Jurkat, Clone E6-1 (cell line): ENCODE measurements at places on chromosomes 4 and X.

DNA sequence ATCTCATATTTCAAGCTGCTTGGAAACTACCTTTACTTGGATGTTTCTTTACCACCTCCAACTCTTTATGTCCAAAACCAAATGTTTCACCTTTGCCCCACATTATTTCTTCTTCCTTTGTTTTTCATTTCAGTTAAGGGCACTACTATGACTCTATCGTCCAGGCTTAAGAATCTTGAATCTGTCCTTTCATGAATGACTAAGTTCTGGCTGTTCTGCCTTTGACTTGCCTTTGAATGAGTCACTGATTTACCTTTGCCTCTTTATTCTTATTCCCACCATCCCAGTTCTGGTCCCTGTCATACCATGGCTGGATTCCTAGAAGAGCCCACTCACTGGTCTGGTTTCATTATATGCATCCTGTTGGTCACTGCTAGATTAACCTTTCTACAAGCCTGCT, 30.6 kb upstream of the PLAC1 start:
- DNase-seq: no peak

DNA sequence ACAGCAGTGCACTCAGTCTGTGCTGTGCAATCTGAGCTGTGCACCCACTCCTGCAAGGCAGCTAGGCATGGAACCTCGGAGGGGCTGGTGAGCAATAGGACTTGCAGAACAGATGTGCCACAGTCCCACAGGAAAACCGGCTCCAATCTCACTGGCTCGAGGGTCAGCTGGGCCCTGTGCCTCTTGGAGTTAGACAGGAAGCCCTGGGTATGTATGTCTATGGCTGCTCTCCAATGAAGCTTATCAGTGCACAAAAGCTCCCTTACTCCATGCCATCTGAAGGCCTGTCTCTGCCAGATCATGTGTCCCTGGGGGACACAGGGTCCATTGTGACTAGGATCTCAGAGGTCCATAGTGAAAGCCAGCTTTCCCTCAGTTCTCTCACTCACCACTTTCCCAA, 335.8 kb downstream of the SH3BGRL start:
- no peak for DNase-seq

- DNase-seq: no peak
These were observed 140.0 kb downstream of the DCK start for GRCh38 chr4:71133491-71133890.

DNA sequence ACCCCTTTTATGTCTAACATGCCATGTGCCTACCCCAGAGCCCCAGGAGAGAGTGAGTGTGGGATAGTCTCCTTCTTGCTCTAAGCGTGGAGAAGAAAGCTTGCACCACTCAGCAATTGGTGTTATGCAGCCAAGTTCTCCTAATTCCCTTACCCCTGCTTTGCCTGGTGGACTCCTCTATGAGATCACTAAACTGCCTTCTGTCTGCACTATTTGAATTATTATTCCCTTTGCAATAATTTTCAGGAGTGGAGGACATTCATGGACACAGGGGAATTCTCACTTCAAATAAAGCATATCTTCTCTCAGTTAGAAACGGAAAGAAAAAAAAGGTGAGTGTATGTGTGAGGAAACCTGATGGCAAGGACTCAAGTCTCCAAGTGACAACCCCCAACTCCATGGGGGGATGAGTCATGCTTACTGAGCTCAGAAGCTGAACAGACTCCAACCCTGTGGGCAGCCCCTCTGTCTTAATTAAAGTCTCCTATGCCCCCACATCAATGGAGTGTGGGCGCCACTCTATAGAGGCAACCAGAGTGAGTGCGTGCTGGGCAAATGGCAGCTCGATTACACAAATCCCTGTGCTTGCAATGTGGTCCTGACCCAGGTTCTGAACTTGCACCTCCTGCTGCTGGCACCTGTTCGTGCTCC, 381.9 kb downstream of the RAB28 start:
- no peak for DNase-seq

GRCh38 chr4:113051361-113051760, 1.9 kb downstream of the ANK2 start:
- DNase-seq: no peak

GRCh38 chrX:46070421-46070820, 474.8 kb downstream of the ZNF674 start:
- DNase-seq: no peak

GRCh38 chr4:80312124-80312523, 23.4 kb upstream of the CFAP299 start:
- DNase-seq: no peak

DNA sequence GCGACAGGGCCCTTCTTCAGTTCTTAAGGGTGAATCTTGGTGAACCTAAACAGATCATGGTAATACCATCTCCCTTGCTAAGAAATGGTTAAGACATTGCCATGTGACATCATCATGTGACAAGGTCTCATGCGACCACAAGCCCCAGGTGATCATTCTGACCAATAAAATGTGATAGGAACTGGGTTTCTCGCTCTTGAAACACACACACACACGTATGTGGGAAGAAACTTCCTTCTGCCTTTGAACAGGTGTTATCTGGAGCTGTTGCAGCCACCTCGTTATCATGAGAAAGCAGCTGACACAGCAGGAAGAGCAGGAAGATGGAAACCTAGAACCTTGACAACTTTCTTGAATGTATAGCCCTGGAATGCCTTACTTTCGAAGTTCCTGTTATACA, 10.2 kb downstream of the SOD3 start:
- DNase-seq: peak; percentile 44

- no peak for DNase-seq
These were observed 978 bp upstream of the HS3ST1 start for GRCh38 chr4:11429699-11430045.

- DNase-seq: no peak
These were observed 91.7 kb downstream of the PPP1R2C start for GRCh38 chrX:42686296-42686695.

- DNase-seq: no peak
These were observed 86.8 kb downstream of the CAMK2D start for GRCh38 chr4:113674733-113675132.

DNA sequence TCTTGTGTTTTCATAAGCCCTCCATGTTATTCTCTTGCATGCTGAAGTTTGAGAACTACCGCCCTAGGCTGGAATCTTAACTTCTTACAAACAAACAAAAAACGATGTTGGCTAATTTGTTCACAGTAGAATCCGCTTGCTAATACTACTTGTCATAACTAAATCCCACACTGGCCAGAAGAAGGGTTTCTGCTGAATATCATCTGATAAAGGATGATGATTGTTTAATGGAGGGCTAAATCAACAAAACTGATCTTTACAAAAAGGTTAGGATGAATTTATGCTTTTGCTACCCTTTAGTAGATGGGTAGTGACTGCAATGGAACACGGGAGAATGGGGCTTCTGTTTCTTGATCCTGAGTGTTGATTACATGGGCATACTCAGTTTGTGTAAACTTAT, 42.3 kb downstream of the SPATA4 start:
- no peak for DNase-seq

DNA sequence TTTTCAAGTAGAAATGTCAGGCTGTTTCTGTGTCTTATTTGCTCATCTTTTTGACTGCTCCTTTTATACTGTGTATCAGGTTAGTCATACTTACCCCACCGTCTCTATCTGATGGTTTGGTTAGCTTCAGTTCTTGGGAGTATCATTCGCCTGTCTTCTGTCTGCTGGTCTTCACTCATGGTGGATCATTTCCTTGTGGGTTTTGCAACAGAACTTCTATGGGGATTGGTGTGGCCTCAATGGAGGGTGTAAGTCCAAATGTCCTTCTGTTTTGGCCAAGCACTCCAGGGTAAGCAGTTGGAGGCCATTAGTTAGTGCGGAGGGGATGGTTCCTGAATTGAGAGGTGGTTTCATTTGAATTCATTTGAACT, 7.2 kb downstream of the ABCD1 start:
- no peak for DNase-seq

- peak; percentile 69 for DNase-seq
These were observed 57.6 kb downstream of the PROM1 start for GRCh38 chr4:16026160-16026761.

- DNase-seq: no peak
These were observed 132.7 kb downstream of the ARHGAP24 start for GRCh38 chr4:85607624-85608023.

- DNase-seq: no peak
These were observed 669.6 kb upstream of the PCDH10 start for GRCh38 chr4:132479543-132479942.

DNA sequence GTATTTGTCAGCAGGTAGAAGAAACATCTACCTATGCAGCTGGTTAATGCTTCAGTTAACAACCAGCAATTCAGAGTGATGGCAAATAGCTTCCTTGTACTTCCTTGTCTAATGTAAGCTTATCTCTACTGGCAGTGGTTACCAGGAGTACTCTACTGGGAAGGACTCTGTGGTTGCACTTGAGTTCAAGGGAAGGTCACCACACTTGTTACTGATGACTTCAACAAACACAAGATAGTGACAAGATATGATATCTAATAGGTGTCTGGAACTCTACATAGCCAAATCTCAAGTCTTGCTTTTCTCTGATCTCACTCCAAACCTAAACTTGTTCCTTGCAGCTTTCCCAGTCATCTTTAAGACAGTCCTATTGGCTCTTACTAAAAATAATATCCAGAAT, 1644.9 kb upstream of the TENM3 start:
- DNase-seq: no peak

- DNase-seq: no peak
These were observed 139.5 kb downstream of the SLIT2 start for GRCh38 chr4:20391198-20391597.

- no peak for DNase-seq
These were observed 45.2 kb downstream of the PHKA2 start for GRCh38 chrX:18938710-18939109.

- DNase-seq: no peak
These were observed 26.5 kb upstream of the MANBA start for GRCh38 chr4:102787096-102787881.

- no peak for DNase-seq
These were observed 129.2 kb downstream of the FAM53A start for GRCh38 chr4:1554876-1555265.

DNA sequence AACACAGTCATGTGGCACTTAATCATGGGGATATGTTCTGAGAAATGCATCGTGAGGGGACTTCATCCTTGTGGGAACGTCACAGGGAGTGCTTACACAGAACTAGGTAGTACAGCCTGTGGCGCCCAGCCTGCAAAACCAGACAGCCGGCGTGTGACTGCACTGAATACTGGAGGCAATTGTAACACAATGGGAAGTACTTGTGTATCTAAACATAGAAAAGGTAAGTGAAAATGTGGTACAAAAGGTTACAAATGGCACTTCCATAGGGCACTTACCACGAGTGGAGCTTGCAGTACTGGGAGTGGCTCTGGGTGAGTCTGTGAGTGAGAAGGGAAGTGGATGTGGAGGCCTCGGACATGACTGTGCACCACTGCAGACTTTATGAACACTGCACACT, 5.2 kb downstream of the TLR3 start:
- DNase-seq: no peak

GRCh38 chr4:2962614-2963174, 512 bp downstream of the NOP14 start:
- DNase-seq: peak; percentile 15
